GM13977 (cell line): ENCODE measurements at places on chromosomes 11 and 22.

DNA sequence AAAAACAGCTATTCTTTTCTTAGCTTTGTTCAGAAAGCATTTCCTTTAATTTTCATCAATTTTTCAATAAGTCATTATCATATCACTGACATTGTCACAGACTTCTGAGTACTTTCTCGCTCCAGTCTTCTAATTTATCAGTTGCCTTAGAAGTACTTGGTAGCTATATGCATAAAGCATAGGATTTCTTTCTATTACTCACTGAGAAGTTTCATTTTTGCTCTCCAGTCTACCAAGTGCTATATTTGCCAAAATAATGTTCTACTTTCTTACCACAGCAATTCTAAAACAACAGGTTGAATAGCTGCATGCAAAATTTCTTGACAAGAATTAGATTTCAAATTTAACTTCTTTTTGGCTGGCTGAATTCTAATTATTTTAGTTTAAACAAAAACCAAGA, 116.3 kb downstream of the STK33 start:
- DNase-seq: peak; percentile 32

GRCh38 chr11:115927823-115928329, 423.7 kb upstream of the CADM1 start:
- peak; percentile 25 for DNase-seq

DNA sequence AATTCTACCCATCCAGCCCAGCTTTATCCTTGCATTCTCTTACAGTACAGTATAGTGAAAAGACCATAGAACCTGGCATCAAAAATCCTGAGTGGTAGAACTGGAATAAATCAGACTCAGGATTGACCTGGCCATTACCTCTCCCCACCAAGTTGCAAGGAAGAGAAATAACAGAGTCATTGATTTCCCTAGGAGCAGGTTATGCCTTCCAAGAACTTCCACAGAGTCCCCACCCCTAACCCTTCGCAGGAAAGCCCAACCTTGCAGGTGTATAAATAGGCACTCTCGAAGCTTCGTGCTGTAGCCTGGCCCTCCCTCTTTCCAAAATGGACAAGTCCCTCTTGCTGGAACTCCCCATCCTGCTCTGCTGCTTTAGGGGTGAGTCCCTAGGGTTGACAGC, at the start of gene PATE1:
TSS of gene PATE1 (plus strand) at position 301 of the 400 bp plus-strand sequence. CDS start at position 327, 26 bp downstream.
- no peak for DNase-seq

DNA sequence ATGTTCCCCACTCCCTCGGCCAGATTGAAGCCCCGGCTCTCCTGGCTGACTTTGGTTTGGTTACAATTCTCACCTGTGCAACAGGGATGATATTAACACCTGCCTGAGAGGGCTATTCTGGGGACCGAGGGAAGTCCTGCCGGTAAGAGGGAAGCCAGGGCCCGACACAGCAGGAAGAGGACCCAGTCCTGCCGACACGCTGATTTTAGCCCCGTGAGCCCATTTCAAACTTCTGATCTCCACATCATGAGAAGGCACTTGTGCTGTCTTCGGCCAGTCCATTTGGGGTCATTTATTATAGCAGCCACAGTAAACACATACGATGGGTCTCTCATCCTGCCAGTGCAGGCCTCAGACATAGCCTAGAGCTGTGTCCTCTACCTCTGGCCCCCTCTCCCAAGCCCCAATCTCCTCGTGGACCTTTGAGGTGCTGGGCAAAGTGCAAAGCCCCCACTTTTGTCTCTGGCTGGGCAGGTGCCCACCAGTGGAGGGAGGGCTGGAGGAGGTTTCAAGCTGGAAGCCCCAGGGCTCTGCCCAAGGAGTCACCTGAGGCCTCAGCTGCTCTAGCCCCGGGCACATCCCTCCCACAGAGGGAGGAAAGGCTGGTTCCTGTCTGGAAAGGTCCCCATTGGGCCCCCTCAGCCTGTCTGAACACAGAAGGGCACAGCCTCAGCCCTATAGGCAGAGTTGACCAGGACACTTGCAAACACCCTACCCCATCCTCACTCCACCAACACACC, 59.1 kb upstream of the FGF3 start:
- DNase-seq: no peak

DNA sequence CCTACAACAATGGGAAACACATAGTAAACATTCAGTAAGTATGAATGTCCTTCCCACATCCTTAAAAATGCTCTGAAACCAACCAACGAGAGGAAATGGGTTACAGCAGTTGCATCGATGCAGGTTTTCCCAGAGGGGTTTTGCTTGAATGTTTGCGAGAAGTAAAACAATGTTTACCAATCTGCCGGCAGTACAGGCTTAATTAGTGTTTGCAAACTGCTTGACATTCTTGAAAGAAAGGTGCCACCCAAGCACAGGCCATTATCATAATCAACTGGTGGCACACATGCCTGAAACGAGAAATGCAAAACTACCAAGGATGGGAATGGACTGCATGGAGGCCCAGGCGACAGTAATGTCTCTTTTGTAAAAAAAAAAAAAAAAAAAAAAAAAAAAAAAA, 27.1 kb upstream of the OPCML start:
- DNase-seq: no peak

DNA sequence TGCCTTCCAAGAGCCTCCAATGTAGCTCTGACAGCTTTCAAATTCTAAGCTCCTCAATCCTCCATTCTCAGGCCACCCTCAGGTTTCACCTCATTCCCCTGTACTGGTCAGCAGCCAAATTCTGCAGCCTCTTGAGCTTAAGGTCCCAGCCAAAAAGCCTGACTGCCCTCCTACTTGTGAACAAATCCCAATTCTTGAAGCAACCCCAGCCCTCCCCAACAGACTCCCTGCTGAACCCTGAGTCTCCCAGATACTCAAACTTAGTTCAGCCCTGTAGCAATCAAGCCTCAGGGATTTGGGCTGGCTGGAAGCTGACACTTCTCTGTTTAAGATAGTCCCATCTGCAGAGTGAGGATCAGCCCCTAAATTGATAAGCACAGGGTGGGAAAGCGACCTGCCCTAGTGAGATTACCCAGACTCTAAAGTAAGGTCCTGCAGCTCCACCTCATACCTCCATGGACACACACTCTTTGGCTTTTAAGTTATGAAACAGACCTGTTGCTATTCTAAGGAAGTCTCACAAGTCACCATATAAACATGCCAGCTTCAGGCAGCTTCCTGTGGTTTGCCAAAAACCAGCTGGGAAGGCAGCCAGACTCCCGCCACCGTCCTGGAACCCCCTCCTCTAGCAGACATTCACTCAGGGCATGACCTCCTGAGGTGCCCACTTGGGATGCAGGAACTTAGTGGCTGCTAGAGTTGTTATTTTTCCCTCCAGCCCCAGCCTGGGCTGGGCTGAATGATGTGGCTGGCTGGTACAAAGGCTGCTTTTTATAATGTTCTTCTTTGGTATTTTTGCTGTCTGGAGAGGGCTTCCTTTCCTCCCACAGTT, 82.5 kb upstream of the PICALM start:
- no peak for DNase-seq

DNA sequence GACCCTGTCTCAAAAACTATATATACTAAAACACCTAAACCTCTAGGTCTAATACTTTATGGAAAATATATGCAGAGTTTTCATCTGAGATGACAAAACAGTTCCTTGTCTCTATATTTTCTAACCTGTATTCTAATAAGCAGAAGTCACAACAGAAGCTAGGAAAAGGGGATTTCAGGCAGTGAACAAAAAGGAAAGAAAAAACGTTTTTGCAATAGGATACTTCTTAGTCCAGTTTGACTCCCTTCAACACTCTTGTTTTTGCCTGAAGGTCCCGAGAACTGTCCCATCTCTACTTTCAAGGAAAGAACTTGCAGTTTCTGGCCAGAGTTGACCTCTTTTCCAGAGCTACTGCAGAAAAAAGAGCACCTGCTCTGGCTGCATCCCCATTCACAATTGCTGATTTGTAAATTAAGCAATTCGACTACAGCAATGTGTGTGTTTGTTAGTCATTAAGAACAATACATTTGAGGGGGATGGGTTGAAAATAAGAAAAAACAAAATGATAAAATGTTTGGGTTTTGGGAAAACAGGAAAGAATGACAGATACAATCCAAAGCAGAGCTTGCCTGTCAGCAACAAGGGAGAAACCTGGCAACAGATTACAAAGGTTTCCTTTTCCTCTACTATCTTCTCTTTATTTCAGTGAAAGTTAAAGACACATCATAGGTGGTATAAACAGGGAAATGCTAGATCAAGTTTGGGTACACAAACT, 160.0 kb downstream of the FCHSD2 start:
- DNase-seq: no peak

DNA sequence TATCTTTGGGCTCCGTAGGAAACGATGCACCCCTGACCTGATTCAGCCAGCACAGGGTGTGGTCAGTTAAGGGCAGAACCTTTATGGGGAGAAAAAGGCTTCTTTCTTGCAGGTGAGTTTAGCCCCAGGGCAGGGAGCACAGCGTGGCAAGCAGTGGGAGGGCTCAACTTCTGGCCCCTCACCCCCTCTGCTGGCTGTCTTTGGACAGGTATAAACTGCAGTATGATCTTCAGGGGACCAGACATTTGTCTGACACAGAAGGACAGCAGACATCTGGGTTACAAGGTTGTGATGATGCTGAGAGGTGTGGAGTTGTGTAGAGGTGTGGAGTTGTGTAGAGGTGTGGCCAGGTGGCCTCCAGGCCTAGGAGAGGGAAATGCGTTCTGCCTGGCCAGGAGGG, 324.0 kb upstream of the PLET1 start:
- DNase-seq: no peak

- no peak for DNase-seq
Observed at GRCh38 chr22:27641049-27641795, 160.3 kb downstream of the MN1 start.

DNA sequence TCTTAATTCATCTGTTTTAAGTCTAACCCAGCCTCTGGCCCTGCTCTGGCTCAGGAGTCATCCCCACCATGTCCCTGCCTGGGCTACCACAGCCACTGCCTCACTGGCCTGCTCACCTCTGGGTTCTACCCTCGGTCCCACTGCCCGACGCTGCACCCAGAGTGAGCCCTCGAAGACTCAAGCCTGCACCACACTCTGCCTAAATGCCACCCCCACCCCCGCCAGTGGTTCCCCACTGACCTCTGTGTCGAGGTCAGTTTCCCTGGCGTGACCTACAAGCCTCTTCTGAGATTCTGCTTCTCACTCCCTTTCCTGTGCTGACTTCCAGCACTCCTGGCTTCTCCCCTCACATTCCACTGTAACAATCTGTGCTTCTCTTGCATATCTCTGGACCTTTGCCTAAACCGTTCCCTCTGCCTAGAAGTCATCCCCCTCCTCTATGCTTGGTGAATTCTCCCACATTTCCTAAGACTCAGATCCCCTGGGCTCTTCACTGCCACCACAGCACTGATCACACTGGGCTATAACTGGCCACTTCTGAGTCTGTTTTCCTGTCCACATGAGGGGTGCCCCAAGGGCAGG, 12.5 kb upstream of the PDE2A start:
- DNase-seq: no peak

DNA sequence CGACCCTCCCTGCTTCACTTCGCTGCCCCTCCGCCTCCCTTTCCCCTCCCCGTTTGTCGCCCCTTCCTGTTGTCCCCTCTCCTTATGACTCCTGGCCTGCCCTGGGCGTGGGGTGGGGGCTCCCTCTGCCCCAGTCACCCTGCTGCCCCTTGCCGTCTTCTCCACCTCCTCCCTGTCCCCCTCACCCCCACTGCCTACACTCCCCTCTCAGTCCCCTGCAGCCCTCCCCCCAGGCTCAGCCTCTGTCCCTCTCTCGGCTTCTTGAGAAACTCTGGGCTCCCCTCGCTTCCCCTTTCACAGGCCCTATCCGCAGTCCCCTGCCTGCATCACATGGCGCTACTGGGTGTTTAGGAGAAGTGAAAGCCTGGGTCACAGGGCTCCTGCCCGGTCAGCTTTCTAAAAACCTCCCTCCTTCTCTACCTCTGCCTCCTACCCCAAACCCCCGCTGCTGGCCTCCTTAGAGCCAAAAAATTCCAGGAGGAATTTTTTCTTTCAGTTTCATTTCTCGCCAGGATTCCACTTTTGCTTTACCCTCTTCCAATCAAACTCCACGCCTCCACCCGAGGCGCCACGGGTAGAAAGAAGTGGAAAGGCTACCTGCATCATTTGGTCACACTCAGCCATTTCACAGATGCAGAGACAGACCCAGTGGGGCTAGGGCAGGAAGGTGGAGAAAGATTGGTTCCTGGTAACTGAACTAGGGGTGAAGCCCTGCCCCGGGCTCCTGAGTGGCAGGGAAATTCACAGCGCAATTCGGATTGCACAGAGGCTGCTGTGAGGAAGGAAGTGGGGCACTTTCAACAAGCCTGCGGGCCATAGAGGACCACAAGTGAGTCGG, at the start of gene SLC15A3:
TSS of gene SLC15A3 (minus strand) at position 273 of the 838 bp plus-strand sequence. CDS start 625 bp downstream, outside the sequence.
- DNase-seq: peak; percentile 86

GRCh38 chr11:132859306-132859705, 673.0 kb downstream of the OPCML start:
- no peak for DNase-seq
